ENCODE measurements at places on chromosomes 16 and 17.

DNA sequence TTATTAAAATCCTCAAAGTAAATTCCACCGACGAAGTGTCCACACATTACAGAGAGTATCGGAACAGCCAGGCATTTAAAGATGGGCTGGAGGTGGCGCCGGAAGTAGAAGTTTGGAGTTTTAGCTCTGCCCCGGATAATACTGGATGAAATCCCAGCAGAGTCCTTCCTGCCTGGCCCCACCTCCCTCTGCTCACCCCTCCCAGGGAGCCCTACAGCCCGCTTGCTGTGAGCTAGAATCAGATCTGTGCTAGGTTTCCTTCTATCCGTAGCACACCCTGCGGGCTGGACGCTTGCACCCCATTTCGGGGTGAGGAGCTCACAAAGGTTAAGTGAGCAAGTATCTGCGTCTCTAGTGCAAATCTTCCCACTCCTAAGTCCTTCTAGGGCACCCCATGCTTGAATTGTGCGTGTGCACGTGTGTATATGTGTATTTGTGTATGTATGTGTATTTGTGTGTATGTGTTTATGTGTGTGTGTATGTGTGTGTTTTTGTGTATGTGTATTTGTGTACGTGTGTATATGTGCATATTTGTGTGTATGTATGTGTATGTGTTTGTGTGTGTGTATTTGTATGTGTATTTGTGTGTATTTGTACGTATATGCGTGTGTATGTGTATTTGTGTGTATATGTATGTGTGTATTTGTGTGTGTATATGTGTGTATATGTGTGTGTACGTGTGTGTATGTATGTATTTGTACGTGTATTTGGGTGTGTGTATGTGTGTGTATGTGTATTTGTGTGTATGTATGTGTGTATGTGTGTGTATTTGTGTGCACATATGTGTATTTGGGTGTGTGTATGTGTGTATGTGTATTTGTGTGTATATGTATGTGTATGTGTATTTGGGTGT is 61.4 kb downstream of the HAPSTR1 start:
- no peak for DNase-seq

DNA sequence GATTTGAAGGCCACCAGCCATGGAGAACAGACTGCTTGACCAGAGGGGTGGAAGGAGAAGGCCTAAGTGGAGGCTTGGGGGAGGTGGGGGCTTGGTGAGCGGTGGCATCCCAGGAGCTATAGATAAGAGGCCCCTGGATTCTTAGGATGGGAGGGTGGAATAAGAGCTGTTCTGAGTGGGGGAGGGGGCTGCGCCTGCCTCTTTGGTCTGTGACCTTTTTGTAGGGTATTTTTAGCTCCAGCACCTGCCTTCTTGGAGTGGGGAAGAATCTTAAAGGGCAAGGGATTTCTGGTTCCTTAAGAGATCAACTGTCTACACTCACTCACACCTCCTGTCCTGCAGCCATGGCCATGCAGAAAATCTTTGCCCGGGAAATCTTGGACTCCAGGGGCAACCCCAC is 567 bp downstream of the ENO3 start:
- DNase-seq = no peak

GRCh38 chr17:65472666-65473309 is 88.7 kb downstream of the AXIN2 start:
- DNase-seq = no peak

GRCh38 chr17:43529947-43530287 is 16.2 kb downstream of the ETV4 start:
- DNase-seq = no peak

- DNase-seq = no peak
Observed at GRCh38 chr16:48613061-48613957, 3.3 kb upstream of the N4BP1 start.

- DNase-seq = peak; percentile 94
Observed at GRCh38 chr16:2964475-2965336, 631 bp downstream of the KREMEN2 start.

- no peak for DNase-seq
Observed at GRCh38 chr17:50095626-50096037, 481 bp downstream of the PDK2 start.

DNA sequence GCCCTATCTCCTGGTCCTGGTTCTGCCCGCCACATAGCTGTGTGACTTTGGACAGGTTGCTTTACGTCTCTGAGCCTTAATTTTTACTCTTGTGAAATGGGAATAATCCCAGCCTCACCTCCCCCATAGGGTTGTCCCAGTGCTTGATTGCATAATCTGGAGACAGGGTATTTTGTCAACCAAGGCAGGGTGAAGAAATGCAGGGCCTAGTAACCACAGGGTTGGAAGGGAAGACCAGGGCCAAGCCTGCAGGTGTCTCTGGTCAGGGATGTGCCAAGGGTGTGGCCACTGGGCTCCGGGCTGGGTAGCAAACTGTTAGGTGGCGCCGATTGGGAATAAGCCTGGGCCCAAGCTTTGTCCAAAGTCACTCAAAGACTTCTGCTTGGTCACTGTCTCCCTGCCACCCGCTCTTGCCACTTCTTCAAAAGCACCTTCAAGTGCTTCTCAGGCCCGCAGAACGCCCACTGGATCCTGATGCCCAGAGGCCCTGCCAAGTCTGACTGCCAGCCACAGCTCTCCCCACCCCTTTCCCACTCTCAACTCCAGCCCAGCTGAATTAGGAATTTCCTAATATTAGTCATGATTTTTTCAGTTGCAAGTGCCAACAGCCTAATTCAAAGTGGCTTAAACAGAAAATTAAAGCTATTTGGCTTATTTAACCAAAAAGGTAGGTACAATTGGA is 20.6 kb upstream of the COL1A1 start:
- DNase-seq = no peak

- DNase-seq = no peak
Observed at GRCh38 chr16:48949636-48950035, 332.0 kb downstream of the CBLN1 start.

- no peak for DNase-seq
Observed at GRCh38 chr16:67456391-67457081, 24.4 kb downstream of the ATP6V0D1 start.

DNA sequence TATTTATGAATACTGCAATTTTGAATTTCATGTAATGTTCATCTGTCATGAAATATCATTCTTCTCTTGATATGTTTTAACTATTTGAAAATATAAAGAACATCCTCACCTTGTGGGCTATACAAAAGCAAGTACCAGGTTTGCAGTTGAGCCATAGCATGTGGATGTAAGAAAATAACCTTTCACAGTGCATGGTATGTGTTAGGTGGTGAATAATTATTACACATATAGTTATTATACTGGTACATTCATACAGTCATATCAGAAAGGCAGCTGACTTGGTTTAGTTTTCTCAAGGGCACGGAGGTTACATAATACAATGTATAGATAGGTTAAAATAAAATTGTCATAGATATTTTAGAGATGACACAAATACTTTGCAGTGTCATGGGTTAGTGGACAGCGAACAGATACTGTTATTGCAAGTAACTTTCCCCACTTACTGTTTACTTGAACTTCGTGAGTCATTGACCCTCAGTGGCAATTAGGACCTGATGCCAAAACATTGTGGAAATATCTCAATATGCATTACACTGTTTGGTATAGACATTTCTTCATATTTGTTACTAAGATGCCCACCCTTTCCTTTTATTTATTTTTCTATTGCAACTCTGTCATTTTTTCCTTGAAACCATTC is 445.4 kb upstream of the GOT2 start:
- DNase-seq = no peak

GRCh38 chr17:35865412-35866340 is 3.0 kb downstream of the HEATR9 start:
- no peak for DNase-seq

DNA sequence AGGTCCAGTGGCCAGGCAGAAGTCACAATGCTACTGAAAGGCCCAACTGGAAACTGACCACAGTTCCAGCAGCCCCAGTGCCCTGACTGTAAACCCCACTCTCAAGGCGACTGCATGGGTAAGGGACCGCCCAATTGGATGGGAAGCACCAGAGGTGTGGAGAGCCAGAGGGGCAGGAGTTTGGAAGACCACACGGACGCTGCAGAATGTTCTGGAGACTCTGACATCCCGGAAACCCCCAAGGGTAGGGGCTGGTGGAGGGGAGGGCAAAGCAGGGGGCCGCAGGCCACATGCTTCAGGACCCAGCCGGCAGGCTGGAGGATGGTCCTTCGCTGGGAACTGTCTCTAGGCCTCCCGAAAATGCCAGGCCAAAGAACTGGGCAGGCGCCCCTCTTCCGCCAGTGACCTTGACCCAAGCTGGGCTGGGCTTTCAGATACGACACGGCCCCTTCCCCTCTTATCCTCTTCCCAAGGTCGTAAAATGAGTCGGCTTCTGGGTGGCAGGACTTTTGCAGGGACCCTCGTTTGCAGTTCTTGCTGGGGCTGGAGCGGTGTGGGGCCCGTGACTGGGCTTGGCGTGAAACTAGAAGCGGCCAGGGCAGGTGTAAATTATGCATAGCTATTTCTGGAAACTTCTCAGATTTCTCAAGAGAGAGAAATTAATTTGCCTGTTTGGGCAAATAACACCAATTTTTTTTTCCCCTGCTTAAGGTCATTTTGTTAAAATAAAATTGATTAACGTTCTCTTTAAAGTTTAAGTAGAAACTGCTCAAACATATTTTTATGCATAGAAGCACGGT is 110.2 kb downstream of the C16orf78 start:
- DNase-seq = no peak

- DNase-seq = no peak
Observed at GRCh38 chr16:22787466-22788192, 26.3 kb upstream of the HS3ST2 start.

DNA sequence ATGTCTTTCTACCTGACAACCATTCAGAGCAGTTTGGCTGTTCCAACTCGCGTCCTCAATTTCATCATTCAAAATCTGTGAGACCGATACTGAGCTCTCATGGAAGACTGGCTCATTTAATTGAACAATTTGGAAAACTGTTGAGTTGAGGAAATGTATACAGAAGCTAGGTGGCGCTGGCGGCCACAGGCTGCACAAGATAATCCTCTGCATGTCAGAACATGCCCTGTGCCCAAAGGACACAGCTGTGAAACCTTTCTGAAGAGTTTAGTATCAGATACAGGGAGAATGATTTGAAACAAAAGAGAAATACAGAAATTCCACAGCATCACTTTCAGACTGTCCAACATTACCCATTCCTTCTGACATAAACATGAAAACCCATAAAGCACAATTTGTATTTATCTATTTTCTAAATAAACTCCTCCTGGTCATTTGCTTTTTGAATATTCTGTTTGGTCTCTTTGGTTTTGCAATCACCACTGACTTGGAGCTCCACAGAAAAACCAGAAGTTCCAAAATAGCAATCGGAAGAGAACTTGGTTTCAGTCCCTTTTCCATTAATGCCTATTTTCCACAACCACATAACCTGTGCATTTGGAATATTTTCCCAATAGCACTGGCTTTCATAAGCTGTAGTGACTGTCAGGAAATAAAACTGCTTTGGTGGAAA is 192.8 kb downstream of the MAP2K6 start:
- peak; percentile 73 for DNase-seq

DNA sequence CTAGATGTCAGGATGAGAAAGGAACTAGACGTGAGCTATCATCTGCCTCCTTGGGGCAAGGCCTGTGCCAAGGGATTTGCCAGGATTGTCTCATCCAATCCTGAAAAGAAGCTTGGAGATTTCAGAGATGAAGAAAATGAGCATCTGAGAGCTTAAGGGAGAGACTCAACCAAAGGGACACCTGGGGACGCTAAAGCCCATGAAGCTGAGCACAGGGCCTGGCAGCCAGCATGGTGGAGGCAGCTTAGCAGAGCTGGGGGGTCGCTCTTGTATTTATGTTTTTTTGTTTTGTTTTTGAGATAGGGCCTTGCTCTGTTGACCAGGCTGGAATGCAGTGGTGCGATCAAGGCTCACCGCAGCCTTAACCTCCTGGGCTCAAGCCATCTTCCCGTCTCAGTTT is 18.4 kb upstream of the GLIS2 start:
- no peak for DNase-seq
